NCI-H2081 (cell line): ENCODE measurements at places on chromosomes 16 and 17.

DNA sequence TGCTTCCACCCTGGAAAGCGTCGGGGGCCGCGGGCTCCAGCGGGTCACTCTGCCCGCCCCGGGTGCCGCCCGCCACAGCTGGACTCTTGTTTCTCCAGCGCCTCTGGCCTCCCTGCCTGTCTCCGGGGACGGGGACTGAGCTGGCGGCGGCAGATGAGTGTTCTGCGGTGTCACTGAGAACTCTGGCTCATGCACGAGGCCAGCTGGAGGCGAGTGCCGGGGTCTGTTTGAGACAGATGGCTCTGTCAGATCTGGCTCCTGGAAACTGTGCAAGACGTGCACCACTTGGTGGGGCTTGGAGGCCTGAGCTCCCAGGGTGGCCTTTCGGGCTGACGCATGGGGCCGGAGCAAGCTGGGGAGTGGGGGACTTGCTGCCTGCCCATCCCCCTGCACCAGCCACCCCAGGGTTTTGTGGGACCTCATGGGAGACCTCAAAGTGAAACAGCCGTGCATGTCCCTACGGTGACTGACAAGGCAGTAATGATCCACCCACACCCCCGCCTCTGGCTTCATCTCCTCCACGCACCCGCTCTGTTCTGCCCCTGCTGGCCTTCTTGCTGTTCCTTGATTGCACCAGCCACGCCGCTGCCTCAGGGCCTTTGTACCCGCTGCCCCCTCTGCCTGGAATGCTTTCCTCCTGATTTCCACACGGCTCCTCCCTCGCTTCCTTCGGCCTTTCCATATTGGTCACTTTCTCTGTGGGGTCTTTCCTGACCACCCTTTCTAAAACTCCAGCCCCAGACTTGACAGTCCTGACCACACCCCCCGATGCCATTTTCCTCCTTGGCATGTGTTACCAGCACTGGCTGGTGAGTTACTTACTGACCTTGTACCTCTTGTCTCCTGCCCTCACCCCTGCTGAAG lies 174.9 kb upstream of the CIBAR2 start:
- DNase-seq = no peak

- DNase-seq = no peak
Measured at GRCh38 chr17:10205549-10206185, 7.3 kb upstream of the GAS7 start.

DNA sequence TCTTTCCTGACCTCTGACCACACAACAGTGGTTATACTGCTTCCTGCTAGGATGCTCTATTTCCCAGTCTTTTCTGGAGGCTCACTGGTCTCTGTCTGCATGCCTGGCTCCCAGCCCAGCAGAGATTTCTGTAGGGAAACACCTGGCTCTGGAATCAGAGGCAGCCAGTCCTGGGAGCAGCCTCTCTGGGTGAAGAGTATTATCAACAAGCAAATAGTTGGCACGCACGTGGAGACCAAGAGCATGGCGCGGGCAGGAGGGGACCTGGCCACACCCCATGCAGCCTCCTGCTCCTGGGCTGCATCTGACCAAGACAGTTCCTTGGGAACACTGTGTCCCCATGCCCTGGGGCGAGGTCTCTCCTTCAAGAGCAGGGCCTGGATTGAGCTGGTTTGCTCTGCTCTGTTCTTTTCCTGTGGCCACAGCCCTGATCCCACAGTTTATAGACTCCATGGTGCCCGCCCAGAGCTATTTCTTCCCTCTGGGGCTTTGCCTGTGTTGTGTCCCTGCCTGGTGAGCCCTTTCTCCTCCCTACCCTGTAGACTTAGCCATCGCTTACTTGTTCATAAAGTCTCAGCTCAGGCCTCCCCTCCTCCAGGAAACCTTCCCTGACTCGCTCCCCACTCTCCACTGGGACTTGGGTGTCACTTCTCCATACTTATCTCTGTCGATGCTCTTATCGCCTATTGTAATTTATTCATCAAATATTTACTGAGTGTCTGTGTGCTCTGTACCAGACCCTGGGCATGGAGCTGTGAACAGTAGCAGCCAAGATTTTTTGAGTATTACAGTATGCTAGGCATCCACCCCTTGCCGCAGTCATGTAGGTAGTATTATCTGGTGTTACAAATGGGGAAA lies 60.6 kb downstream of the SCNN1B start:
- DNase-seq = peak; percentile 82

DNA sequence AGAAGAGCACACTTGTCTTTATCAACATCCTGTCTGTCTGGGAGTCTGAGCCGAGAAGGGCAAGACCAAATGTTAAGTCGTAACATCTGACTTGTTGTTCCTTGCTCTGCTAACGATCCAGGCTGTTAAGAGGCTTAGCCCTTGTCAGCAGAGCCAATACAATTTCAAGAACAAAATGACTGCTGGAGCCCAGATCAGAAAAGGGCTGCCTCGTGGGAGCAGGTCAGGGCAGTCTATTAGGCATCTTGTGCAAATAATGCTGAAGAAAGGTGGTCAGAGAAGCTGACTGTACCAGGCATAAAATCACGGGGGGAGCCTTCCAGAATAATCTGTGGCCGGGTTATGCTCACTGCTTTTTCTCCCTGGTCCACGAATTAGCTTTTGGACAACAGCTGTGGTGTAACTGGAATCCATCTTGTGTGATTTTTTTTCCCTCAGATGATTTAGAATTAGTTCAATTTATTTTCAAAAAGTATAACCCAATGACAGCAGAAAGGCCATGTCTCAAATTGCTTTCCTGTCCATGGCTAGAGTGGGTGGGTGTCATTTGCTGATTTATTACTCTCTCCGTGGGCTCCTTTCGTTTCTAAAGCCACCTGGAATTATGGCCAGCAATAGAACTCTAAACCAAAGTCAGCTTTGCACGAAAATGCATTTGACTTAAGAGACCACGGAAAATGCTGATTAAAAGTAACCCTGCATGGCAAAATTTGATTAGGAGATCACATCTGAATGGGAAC lies 221.1 kb upstream of the HSBP1 start:
- no peak for DNase-seq

DNA sequence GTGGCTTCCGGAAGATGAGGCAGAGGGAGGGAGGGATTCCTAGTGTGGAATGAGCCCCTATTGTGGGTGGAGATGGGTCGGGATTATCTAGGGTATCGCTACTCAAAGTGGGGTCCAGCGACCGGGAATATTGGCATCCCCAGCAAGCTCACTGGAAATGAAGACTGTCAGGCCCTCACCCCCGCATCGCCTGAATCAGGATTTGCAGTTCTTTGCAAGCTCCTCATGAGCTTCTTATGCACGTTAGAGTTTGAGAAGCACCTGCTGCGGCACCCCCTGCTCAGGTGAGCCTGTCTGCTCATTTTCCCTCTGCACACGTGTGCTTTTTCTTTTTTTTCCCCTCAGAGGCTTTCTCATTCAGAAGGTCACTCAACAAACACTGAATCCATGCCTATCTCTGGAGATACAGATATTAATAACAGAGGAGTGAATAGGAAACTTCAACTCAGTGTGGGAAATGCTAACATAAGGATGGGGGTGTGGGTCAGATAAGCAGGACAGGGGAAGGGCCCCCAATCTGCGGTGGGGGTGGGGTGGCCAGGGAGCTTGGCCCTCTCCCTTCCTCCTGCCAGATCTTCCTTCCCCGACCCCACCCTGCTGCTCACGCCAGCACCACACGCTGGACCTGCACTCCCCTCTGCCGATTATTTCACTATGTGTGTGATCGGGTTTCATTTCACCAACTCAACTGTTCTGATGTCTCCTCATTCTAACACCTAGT lies 67.7 kb upstream of the NFAT5 start:
- no peak for DNase-seq

DNA sequence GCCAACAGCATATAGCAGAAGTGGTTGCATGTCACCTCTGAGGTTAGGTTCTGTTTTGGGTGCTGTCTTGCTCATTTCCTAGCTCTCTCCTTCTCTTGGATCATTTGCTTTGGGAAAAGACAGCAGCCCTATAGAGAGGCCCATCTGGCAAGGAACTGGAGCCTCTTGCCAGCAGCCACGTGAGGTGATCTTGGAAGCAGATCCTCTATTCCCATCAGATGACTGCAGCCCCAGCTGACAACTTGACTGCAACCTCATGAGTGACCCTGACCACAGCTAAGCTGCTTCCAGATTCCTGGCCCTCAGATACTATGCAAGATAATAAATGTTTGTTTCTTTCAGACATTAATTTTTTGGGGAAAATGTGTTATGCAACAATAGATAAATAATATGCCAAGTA lies 213.3 kb upstream of the HS3ST4 start:
- DNase-seq = no peak

GRCh38 chr16:63856537-63856936 lies 1265.3 kb downstream of the CDH11 start:
- DNase-seq = no peak

GRCh38 chr17:7714721-7715594 lies 2.6 kb upstream of the DNAH2 start:
- DNase-seq = no peak

DNA sequence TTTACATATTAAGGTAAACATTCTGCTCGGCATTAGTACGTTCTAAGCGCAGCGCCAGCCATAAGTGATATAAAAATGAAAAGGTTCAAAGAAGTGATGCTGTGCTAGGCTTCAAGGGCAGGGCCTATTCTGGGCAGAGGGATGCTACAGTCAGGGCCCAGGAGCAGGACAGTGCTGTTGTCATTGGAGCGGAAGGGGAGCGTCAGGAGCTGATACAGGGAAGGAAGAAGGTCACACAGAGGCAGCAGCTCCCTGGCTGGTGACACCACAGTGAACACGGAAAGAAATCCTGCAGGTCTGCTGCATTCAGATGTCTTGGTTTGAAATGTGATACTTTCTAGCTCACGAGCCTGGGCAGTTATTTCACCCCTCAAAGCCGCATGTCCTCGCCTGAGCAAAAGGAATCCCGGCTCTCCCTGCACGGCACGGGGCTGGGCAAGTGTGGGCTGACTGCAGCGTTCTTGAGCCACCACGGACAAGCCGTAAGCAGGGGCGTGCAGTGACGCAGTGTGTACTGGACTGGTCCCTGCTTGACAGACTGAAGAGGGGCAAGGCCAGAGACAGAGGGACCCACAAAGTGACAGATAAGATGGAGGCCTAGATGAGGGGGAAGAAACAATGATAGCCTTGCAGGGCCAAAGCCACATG lies 41.1 kb downstream of the ZCCHC14 start:
- no peak for DNase-seq

DNA sequence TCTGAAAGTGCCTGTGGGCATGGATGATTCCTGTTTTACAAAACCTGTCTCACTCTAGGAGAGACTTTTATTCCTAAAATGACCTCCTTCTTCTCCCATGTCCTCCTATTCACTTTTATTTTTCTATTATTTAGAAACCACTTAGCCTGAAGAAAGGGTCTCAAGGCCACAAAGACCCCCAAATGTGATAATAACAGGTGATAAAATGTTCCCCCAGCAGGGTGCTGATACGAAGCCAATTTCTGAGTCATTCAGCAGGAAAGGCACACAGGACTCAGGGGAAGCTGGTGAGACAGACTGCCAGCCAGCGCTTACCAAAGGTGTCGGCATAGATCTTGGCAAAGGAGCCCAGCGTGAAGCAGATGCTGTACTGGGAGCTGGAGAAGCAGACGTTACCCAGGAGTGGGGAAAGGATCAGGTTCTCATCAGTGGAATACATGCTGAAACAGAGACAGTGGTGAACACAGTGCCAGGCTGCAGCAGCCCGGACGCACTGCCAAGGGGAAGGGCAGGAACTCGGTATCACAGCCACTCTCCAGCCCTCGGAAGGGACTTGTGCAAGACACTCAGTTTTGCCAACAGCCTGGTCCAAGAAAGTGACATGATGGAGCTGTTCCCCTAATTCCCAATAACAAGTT lies 24.6 kb downstream of the HIGD1B start:
- DNase-seq = peak; percentile 98

DNA sequence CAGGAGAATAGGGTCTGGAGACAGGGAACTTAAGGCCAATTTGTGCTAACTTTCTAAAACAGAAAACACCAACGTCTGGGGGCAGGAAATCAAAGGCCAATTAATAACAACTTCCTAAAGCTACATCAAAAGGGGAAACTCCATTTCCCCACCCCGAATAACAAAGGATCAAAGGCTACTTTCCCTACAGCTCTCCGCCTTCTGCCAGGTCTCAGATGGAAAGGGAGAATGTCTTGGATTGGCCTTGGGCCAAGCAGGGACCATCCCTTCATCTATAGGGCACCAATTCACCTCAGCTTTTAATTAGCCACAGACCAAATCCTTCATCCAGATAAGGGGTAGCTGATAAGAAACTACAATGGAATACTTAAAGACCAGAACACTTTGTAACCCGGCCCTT lies 116.9 kb upstream of the ZKSCAN2 start:
- no peak for DNase-seq

GRCh38 chr16:86018487-86018886 lies 119.5 kb downstream of the IRF8 start:
- no peak for DNase-seq

DNA sequence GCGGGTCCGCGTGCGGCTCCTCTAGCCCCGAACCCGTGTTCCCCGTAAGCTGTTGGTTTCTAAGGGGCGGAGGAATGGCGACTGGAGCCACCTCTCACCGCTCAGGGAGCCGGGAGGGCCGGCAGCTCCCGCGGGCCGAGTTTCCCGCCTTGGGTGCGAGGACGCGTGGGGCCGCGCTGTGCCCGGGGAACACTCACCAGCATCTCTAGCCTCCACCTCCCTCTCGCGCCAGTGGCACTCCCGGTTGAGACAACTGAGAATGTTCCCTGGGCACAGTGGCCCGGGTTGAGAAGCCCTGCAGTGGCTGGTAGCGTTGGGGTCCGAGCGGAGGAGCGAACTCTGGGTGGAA lies 560 bp downstream of the TELO2 start:
- no peak for DNase-seq

- no peak for DNase-seq
Measured at GRCh38 chr17:57682701-57683100, 62.4 kb downstream of the CCDC182 start.

DNA sequence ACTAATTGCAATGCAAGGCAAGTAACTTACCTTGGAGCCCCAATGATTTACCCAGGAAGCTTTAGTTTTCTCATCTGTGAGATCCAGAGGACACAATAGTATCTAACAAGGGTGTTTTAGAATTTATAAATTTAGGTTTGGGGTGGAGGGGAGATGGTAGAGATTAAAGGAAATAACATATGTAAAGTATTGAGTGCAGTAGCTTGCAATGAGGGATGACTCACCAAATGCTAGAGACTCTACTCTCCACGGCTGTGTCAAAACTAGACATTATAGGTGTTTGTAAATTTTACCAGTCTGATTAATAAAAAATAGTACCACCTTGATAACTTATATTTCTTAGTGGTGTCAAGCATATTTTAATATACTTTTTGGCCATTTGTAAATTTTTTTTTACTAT lies 3.7 kb upstream of the ABCA9 start:
- DNase-seq = no peak

- no peak for DNase-seq
Measured at GRCh38 chr16:24204150-24204665, 51.9 kb upstream of the CACNG3 start.
